M059J (cell line): ENCODE measurements at places on chromosomes 6 and 20.

GRCh38 chr6:166907871-166908806 is 48.2 kb downstream of the RNASET2 start:
- DNase-seq: no peak

DNA sequence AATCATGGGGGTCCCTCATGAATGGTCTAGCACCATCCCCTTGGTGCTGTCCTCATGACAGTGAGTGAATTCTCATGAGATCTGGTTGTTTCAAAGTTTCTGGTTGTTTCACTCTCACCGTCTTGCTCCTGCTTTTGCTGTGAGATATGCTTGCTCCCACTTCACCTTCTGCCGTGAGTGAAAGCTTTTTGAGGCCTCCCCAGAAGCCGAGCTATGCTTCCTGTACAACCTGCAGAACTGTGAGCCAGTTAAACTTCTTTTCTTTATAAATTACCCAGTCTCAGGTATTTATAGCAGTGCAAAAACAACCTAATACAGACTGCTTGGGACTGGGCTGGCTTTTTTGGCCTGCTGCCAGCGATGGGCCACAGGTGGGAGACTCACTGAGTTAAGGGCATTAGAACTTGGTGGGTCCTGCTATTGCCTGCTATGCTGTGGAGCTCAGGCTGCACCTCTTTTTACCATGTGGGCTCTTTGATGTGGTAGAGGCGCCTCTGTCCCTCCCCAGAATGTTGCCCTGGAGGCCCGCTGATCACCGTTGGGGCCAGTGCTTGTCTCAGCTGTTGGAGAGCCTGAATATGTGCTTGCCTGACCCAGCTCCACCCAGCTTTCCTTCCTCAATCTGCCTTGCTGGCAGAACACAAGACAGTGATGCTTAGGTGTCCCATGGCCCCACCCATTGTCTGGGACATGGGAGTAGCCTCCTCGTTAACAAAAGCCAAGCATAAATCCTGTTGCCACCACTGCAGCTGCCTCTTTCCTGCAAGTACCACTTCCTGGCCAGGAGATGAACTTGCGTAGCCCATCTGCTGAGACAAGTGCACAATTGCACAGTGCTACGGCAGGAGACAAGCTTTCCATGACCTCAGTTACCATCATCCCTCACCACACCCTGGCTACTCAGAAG is 47.1 kb downstream of the IGF2R start:
- DNase-seq: no peak

- peak; percentile 5 for DNase-seq
Observed at GRCh38 chr6:156617376-156617775, 159.8 kb upstream of the ARID1B start.

- DNase-seq: no peak
Observed at GRCh38 chr6:119643876-119644275, 294.3 kb upstream of the MAN1A1 start.

DNA sequence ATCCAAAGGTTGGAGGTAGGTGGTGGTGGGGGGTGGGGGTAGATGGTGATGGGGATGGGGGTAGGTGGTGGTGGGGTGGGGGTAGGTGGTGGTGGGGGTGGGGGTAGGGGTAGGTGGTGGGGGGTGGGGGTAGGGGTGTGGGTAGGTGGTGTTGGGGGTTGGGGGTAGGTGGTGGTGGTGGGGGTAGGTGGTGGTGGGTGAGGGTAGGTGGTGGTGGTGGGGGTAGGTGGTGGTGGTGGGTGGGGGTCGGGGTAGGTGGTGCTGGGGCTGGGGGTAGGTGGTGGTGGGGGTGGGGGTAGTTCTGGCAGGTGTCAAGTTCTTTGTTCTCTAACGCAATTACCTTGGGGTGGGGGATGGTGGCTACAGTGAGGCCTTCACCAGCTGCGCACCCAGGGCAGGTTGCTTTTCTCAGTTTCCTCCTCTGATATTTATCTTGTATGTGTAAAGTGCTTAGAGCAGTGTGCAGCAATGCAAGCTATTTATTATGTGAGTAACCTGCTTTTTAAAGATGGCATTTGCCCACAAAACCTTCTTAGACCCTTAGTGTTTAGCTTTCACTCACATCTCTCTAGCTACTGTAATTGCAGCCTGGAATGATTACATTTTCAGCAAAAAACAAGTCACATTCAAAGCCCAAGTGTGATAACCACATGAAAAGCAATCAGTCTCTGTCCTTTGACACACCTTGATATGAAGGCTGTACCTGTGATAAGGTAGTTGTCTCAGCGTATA is 8.2 kb upstream of the CCDC167 start:
- no peak for DNase-seq

DNA sequence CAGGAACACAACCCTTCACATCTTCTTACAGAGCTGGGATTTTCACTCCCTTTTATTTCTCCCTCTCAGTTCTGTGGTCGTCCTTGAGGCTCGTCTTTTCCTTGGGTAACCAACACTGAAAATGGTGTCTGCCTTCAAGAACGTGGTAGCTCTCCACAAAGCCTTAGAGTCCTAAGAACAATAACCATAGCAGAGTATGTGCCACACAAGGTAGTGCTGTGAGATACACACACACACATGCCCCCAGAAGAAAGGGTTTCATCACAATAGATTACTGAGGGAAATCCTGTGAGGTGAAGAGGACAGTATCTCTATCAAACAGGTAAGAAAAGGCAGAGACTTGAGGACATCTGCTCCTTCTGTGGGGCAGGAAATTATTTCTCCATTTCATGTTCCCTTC is 104.8 kb upstream of the HDAC2 start:
- DNase-seq: no peak

DNA sequence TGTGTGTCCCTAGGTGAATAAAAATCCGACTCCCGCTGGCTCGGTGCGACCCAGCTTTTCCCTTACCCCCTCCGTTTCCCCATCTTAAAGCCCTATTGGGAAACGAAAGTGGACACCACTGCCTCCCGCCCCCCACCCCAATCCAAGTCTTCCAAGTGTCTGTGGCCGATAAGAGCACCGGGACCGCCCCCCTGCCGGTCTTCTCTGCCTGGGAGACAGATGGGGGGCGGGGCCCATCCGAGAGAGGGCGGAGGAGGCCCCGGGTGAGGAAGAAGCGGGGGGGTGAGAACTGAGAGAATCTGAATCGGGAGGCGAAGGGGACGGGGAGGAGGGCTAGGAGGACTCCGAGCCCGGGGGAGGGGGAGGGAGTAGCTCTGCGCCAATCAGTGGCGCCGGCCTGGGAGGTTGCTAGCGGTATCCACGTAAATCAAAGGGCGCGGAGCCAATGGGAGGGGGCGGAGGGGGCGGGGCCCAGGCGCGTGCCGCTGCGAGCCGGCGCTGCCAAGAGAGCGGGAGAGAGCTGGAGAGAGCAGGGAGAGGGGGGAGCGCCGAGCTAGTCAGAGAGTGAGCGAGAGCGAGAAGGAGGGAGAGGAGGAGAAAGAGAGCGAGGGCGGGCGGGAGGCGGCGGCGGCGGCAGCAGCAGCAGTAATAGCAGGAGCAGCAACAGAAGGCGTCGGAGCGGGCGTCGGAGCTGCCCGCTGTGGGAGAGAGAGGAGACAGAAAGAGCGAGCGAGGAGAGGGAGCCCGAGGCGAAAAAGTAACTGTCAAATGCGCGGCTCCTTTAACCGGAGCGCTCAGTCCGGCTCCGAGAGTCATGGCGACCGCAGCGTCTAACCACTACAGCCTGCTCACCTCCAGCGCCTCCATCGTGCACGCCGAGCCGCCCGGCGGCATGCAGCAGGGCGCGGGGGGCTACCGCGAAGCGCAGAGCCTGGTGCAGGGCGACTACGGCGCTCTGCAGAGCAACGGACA is at the start of gene POU3F2:
Gene POU3F2 (plus strand): TSS at position 515 of the 972 bp plus-strand sequence. CDS start 300 bp downstream, at position 815.
- peak; percentile 93 for DNase-seq

DNA sequence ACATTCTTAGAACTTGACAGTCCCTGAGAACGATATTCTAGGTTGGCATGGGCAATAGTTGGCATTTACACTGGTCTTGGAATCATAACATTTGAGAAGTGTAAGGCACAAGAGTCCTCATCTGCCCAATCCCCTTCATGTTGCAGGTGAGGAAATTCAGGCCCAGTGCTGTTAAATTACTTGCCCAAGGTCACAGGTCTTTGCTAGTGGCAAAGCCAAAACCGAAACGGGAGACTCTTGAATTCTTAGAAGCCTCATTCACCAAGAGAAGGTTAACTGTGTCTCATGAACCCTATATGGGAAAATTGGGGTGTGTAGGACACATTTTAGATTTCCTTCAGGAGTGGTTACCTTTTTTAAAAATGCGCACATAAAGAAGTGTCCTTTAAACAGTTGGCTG is 7.2 kb downstream of the E2F3 start:
- DNase-seq: no peak

- DNase-seq: no peak
Observed at GRCh38 chr6:138909975-138910374, 78.1 kb downstream of the REPS1 start.

DNA sequence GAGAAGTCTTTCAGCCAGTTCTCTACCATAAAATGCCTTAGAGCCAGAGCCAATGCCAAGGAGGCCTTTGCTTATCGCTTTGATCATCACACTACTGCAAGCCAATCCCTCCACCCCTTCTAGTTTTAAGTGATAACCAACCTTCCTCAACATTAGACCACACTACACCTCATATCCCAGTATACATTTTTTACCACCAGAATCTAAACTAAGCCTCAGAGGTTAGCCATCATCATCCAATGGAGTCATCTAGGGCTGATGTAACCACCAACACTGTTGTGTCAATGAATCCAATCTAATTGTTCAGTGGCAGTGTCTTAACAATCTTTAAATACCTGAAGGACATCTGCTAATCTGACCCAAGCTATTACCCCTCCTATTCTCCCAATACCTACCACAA is 6.4 kb downstream of the ZUP1 start:
- DNase-seq: no peak

GRCh38 chr20:46213946-46214823 is 94.1 kb downstream of the CDH22 start:
- no peak for DNase-seq

DNA sequence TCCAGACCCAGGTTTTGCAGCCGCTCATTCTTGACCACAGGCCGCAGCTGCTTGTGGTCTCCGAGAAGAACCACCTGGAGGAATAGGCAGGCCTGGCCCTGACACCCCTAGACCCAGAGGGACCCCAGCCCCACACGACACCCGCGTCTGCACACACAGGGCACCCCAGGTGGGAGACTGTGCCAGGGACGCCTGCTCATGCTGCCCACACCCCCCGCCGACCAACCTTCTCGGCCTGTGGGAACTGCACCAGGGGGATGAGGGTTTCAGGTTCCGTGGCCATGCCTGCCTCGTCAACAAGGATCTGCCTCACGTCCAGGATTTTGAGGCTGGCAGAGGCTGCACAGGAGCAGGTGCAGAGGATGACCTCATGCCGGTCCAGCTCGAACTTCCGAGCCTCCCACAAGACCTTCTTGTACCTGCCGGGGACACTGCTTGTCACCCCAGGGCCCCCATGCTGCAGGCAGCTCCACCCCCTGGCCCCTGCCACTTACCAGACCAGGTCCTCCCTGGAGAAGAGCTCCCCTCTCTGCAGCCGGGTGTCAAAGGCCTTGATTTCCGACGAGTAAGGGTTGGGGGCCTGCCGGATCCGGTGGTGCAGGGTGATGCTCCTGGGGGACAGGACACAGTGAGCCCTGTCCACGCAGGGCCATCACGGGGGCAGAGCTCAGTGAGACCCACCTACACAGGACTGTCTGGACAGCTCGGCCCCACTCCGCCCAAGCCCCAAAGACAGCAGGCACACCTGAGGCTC is 7.1 kb downstream of the FNDC11 start:
- DNase-seq: no peak

DNA sequence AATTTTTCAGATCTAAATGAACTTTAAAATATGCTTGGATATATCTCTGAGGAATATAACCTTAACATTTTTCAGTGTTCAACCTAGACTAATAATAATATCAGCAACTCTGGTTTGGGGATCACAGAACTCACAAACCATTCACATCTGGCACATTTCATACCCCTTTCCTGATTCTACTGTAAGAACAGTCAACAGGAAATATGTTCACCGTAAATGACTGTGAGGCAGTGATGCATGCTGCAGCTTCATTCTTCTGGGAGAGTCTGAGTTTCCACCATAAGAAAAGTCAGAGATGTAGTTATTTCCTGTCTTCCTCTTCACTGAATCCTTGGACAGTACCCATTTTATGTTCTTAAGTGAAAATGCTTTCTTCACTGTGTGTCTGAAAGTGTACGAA is 134.2 kb upstream of the IFNGR1 start:
- no peak for DNase-seq

DNA sequence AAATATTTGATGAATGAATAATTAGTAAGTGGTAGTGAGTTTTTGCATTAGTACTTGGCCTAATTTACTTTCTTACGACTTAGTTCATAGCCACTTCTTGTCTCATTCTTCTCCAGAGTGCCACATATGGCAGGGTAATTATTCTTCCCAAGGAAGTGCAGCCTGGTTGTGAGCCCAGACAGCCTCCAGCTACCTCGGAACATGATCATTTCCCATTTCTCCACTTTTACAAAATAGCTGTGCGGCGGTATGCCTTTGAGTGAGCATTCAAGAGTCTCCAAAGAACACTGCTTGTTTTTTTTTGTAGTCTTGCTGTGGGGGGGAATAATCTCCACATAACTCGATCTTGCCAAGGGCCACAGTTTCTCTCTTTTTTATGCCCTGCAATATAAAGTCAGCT is 765.0 kb downstream of the HDGFL1 start:
- DNase-seq: no peak

GRCh38 chr6:152338335-152339125 is 298.6 kb downstream of the SYNE1 start:
- DNase-seq: peak; percentile 37

GRCh38 chr6:7933794-7934193 is 23.2 kb upstream of the TXNDC5 start:
- DNase-seq: no peak
